ENCODE measurements at places on chromosomes 16 and 17.

GRCh38 chr17:57423541-57423940, 167.2 kb downstream of the MSI2 start:
- DNase-seq, result no peak

GRCh38 chr16:17457997-17458396, 12.8 kb downstream of the XYLT1 start:
- DNase-seq, result no peak

GRCh38 chr17:49739641-49740271, 24.2 kb downstream of the FAM117A start:
- DNase-seq, result peak; percentile 37

DNA sequence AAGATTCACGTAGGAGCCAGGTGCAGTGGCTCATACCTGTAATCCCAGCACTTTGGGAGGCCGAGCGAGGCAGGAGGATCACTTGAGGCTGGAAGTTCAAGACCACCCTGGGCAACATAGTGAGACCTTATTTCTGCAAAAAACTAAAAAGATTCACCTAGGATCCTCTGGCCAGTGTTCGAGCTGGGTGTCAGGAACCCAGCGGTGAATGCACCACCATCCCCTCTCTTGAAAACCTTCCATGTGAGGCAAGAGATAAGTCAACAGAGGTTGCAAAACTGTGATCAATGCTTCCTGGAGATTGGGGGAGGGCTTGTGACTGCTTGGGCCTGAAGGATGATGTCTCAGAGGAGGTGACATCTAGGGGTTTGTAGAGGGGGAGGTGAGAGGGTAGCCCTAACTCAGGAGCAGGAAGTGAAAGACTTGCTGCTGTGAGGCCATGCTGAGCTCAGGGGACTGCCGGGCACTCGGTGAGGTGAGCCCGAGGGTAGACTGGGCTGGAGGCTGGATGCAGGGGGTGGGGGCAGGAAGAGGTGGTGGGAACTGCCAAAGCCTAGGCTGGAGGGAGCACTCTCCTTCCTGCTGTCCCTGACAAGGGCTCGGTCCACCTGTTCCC, 11.7 kb downstream of the GJD3 start:
- no peak for DNase-seq

DNA sequence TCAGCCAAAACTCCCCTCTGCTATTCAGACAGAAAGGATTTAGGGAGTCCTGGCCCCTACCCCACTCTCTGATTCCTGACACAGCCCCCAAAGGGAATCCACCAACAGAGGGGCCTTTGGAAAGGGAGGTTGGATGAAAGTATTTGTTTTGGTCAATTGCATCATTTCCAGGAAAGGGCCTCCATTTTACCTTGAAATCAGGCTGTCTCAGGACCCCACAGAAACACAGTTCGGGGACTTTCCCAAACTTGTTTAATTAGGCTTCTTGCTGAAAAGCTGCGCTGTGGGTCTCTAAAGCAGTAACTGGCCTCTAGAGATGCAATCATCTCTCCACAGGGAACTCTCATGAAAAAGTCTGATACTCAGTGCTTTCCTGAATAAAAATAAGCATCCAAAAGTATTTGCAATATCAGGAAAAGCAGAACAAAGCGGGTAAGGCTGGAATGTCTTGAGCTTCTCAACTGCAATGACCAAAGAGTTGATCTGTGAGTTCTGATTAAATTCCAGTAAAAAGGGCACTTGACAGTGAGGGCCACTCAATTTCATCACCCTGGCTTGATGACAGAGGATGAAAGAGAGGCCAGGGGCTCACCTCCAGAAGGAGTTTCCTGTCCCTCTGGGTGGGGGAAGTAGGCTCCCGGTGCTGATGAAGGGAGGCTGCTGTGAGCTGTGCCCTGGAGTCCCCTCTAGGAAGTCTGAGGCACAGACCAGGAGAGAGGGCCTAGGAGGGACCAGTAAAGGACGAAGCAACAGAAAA, 36.3 kb downstream of the LYRM9 start:
- DNase-seq, result no peak

DNA sequence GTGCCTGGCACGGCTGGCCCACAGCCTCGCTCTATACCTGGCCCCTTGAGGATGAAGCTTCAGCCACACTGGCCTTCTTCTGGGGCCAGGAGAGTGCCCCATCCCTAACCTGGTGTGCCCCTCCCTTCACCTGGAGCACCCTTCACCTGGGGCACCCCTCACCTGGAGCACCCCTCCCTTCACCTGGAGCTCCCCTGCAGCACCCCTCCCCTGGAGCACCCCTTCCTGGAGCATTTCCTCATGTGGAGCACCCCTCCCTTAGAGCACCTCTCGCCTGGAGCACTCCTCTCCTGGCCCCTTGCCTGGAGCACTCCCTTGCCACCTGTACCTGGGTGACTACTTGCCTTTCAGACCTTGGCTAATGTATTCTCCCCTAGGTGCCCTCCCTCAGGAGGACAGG, 2.4 kb upstream of the FBXL16 start:
- DNase-seq, result no peak

GRCh38 chr16:61820398-61820797, 215.8 kb downstream of the CDH8 start:
- no peak for DNase-seq

All from activated naive CD4-positive, alpha-beta T cell (primary cell).